Skeletal muscle cell (primary cell): ENCODE measurements at places on chromosomes 5 and 9.

DNA sequence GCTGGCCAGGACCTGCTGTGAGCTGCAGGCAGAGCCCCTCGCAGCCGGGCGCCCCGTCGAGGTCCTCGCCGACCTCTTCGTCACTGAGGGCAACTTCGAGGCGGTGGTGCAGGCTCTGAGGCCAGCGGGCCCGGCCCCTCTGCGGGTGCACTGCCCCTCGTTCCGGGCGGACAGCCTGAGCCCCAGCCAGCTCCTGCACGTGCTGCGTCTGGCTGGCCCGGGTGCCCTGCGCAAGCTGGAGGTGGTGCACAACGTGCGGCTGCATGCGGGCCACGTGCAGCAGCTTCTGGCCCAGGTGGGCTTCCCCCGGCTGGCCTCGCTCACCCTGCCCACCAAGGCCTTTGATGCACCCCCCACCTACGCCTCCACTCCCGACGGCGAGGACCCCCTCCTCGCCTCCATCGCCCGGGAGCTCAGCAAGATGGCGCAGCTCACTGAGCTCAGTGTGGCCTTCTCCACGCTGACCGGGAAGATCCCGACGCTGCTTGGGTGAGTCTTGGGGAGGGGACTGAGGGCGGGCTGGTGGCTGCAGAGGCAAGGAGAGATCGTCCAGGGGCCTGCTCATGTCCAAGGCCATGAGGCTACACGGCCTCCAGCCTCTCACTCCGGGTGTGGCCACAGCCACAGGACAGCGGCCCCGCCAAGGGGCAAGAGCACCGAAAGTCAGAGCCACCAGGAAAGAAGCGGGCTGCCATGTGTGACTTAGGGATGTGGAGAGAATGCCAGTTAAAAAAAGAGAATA is 825 bp downstream of the LRRC14B start:
- no peak for DNase-seq

- no peak for DNase-seq
Observed at GRCh38 chr9:135448663-135449100, 30.9 kb upstream of the PPP1R26 start.

- DNase-seq: no peak
Observed at GRCh38 chr5:36393656-36394428, 92.1 kb upstream of the RANBP3L start.

DNA sequence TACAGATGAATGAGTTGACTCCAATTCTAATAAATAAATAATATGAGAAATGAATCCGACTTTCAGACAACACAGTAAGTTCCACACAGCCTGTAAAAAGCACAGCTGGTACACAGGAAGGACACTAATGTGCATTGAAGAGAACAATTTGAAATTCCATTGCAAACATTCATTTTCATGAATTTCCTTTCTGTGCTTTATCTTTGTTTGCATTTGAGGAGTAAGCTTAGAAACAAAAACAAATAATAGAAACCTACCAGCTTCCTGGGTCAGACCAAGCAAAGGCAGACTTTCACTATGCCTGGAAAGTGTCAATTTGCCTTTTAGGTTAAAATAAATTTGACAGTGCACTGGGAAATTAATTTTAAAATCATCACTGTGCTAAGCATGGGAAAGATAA is 143.8 kb upstream of the VLDLR start:
- no peak for DNase-seq

DNA sequence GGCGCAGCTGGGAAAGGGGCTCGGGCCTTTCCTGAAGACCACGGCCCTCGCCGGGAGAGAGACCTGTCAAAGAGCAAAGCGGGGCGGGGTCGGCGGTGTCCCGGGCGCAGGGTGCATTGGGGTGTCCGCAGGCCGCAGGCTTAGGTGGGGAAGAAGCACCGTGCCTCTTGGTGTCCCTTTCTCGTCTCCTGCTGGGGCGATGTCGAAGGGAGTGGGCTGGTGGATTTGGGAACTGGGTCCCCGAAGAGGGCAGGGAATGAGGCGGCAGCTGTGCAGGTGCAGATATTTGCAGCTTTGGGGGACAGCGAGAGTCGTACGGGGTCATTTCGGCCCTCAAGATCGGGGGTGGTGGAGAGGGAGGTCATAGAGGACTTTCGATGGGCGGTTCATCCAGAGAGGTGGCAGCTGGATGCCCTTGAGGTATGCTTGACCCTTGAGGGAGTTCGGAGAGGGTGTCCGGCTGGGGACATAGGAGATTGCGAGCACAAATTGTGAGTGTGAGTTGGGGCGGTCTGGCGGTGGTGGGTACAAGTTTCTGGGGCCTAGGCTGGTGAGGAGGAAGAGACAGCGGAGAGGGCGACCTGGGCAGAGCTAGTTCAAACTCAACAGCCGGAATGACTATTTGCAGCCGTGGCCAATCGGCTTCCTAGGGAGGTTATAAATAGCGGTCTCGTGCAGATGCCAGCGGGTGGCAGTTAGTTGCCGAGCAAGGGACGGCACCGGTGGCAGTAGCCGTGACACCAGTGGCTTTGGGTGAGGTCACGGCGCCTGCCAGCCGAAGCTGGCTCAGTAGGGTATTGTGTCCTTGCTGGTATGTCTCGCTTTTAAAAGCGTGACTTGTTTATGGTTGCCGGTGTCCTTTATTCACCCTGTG is 601 bp downstream of the NNT start:
- DNase-seq: no peak

GRCh38 chr5:145587710-145588109 is 247.4 kb downstream of the PRELID2 start:
- DNase-seq: peak; percentile 63

- no peak for DNase-seq
Observed at GRCh38 chr9:115276621-115277020, 158.7 kb upstream of the TNC start.

DNA sequence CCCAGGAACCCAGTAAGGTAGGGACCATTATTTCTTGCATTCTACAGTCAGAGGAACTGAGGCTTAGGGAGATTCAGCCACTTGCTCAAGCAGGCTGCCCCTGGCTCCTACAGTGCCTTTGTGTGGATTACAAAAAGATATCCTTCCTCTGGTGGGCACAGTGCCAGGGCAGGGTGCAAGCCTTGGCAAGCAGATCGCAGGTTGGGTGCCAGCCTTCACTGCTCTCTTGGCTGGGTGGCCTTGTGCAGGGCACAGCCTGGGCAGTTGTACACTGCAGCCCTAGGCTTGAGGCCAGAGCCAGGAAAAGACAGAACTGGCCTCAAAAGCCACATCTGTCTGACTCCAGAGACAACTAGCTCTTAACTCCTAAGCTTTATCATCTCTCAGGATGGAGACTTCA is 15.0 kb downstream of the DOCK2 start:
- no peak for DNase-seq

DNA sequence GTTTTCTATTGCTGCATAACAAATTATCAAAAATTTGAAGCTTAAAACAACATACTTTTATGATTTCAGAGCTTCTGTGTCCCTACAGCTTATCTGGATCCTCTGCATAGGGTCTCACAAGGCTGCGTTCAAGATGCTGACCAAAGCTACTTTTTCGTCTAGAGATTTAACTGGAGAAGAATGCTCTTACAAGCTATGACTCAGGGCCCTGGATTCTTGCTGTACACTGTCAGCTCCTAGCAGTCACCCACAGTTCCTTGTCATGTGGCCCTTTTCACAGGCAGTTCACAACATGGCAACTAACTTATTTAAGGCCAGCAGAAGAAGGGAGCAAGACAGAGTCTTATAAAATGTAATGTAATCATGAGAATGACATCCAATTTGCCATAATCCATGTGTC is 70.8 kb upstream of the FAM174A start:
- peak; percentile 19 for DNase-seq

DNA sequence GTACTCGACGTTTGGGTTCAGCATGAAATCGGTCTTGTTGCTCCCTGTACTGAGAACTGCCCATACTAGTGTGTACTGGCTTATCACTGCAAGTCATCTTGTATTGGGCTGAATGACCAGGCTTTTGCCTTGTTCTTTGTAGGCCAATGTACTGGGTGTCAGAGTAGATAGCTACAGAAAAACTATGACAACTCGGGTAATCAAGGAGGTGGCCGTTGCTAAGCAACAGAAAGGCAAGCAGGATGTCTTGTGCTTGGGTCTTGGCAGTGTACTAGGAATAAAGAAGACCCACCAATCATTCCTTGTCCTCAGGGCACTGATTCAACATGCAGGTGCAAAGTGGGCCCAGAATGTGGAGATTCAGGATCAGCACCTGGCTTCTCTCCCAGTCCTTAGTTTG is 11.9 kb upstream of the SHISAL2B start:
- DNase-seq: no peak

DNA sequence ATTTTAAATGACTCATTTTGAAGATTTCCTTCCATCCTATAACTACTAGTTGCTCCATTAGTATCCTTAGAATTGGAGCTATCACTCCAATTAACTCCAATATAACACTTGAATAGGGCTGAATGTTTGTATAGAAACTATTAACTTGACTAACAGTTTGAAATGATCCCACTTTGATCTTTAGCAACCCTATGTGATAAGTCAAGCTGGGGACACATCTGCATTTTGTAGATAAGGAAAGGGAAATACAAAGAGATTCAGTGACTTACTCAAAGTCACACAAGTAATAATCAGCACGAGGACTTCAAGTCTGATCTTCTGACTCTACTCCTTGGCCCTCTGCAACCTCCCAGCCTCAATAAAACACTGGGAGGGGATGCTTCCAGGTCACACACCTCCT is 101.1 kb downstream of the TMEM215 start:
- no peak for DNase-seq

DNA sequence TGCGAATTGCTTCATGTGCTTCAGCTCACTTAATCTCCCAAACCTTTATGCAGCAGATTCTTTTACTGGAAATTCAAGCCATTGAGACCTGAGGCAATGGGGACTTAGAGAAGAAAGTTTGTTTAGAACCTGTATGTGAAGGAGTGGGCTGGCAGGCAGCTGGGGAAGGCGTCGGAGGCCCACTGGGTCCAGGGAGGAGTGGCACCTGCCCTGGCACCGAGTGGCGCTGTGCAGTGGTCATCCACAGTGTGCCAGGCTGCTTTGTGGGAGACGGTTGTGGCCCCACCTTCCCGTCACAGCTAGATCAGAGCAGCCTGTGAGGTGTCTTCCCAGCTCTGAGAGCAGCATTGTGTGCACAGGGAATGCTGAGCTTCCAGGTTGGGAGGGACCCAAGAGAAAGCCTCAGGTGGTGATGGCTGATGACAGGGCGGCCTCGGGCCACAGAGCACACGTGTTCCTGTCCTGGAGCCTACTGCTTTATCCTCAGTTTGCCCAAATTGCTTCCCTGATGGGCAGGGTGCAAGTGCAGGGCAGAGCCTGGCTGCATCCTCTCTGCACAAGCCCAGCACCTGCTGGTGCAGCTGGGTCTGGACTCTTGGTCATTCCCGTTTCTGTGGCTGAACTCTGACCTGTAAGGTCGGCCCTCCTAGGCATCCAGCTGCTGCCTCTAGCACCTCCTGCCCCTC is 175.2 kb downstream of the CACNA1B start:
- DNase-seq: no peak

DNA sequence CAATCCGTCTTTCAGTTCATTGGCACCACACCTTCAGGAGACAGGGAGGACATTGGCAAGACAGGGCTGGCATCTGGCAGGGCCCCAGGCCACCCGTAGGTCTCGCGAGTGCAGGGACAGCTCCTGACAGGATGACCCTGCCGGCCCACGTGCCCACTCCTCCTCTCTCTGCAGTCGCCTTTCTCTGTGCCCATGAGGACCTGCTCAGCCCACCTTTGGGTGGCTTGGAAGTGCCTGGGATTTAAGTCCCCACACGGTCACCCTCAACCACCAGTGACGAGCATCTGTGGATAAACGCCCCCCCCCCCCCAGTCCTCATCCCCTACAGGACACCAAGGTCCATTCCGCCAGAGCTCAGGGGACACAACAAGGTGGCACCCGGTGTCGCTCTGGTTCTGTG is 4.1 kb downstream of the MRPL36 start:
- DNase-seq: no peak

DNA sequence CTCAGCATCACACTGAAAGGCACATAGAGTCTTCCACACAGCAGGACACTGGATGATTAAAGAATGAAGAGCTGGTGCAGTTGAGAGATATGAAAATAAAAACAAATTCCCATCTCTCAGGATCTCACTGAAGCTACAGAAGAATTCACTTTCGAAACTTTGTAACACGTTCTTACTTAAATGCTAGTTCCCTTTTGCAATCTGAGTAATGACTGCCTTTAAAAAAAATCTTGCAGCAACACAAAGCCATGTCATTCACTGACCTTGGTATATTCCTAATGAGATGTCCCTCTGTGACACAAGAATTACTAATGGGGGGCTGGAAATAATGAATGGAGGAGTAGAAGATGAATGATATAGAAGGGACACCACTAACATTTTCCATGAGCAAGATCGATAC is 201.8 kb downstream of the GLIS3 start:
- no peak for DNase-seq

- no peak for DNase-seq
Observed at GRCh38 chr9:134069480-134070399, 1.9 kb upstream of the BRD3 start.

- DNase-seq: no peak
Observed at GRCh38 chr5:65734921-65735320, 12.9 kb downstream of the NLN start.

DNA sequence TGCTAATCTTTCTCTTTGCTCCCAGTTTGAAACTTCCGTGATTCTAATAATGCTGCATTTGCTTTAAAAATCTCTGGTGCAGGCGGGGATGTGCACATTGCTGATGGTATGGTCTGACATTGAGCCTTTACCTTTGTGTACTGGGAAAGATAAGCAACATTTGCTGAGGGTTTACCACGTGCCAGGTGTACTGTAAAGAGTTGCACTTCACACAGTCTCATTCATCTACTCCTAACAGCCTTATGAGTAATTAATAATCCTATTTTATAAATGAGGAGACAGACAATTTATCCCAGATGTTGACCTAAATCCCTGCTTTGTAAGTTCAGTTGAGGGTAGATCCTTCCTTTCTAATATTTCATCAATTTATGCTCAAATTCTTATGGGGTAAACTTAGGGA is 726 bp upstream of the ADGRV1 start:
- DNase-seq: no peak

- DNase-seq: no peak
Observed at GRCh38 chr5:168947212-168947868, 353.6 kb downstream of the SLIT3 start.

GRCh38 chr5:142475102-142475513 is 150.3 kb upstream of the SPRY4 start:
- no peak for DNase-seq

DNA sequence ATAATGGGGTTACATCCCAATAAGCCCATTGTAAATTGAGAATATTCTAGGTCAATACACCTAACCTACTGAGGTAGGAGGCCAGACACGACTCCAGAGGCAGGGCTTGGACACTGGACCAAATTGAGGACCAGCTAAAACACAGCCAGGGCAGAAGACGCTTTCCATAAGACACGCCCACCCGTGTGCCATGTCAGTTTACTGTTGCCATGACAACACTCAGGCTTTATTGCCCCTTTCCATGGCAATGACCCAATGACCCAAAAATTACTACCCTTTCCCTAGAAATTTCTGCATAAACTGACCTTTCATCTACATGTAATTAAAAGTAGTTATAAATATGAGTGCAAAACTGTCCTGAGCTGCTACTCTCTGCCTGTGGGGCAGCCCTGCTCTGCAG is 31.5 kb downstream of the SLC22A4 start:
- DNase-seq: no peak

DNA sequence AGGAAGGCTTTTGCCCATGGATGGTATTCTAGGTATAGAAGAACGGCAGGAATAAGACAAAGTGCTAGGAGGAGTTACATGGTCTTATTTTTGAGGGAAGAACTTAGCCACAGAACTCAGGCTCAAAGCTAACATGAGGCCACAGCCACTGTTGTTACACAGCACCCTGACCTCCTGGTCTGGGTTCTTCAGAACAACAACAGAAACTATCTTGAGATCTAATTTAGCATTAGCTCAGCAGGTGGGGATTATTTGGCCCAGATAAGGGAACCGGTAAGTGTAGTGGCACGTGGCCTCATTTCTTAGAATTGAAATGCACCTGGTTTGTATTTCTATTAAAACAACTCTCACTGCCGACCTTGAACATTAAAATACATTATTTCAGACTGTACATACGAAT is 1168.7 kb upstream of the SEMA6A start:
- DNase-seq: no peak
